Stimulated activated naive CD8-positive, alpha-beta T cell treated with anti-CD3 and anti-CD28 coated beads, Interleukin-15, amount 100 ng/mL, for 72 hours (primary cell): ENCODE measurements at places on chromosomes 2 and 18.

- DNase-seq = no peak
These were observed 585.0 kb upstream of the VRK2 start for GRCh38 chr2:57461624-57462023.

DNA sequence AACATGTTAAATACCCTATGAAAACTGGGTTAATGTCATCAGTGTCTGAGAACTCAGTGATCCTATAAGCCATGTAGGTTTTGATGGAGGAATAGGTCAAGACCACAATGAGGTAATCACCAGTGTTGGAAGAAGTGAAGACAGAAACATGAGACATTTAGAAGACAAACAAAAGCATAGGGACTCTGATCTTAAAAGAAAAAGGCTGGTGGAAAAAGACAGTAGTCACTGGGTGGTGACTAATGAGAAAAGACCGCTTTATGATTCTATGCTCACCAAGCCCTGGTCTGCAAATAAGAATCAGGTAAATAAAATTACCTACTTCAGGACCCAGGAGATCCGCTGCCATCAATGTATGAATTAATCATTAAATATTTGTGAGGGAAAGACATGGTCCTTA, 271.9 kb downstream of the GPD2 start:
- DNase-seq = no peak

- DNase-seq = no peak
These were observed 12.6 kb downstream of the NT5DC4 start for GRCh38 chr2:112733456-112733855.

- DNase-seq = no peak
These were observed 1642.6 kb upstream of the CELF4 start for GRCh38 chr18:39208190-39208589.

DNA sequence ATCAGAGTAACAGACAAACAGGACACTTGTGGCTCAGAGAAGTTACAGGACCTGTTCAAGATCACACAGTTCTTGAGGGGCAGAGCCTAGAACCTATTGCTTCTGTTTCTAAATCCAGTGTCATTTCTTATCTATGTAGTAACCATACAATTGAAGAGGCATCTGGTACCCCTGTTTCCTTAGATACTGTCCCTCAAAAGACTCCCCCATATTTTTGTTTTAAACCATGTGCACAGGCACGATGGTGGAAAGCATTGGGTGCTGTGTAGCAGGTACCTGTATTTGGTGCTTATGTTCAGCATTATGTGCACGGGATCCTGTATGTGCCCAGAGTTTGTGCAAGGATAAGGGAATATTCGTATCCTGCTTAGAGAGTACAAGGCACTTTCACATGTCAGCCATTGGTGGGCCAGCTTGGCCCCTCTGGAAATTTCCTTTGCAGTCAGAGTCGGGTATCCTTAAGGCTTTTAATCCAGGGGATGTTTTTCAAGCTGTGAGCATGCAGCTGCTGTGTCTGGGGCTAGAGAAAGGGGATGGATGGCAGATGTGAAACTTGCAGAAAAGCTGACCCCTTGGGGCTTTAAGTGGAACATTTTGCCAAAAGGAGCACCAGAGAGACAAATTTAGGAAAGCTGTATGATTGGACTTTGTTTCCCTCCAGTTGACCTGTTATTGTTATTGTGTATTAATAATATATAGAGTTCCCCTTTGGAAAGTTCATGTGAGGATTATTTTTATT, 2.1 kb downstream of the LBH start:
- DNase-seq = no peak

DNA sequence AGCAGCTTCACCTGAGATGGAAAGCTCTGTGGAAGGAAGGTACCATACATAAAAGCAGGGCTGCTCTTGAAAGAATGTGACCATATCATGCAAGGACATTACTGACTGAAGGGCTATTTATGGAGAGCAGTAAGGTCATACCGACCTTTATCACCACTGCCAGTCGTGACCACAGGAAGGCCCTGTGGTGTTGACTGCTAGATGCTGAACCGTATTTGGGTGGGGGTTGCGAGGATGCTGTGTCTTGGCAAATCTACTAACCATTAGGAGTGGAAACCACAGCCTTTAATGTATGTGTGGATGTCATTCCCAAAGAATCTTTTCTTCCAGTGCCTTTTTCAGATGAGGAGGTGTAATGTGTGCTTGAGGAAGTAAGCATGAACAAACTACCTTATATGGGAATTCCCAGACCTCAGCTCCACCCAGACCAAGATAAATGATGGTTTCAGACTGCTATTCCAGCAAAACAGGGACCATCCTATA, 60.8 kb downstream of the LIMS1 start:
- no peak for DNase-seq

GRCh38 chr2:19041434-19042041, 316.9 kb downstream of the OSR1 start:
- DNase-seq = no peak

DNA sequence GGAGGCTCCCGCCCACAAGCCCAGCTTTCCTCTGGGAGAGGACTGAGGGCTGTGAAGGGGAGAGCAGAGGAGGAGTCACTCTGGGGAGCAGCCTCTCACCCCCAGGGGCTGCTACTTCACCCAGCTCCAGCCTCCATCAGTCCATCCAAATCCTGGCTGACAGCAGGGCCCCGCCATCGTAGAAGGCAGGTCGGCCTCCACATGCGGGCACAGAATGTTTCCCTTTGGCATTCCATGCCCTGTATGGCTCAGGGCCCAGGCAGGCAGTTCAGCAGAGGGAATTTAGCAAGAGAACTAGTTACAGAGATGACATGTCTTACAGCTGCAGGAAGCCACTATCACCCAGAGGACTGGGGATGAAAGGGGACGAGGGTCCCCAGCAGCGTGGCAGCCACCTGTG, 6.4 kb upstream of the ODC1 start:
- no peak for DNase-seq

GRCh38 chr2:11829947-11830707, 83.7 kb downstream of the LPIN1 start:
- DNase-seq = peak; percentile 77
